Mucosa of descending colon (tissue), 3 donors: ENCODE measurements at places on chromosomes 6 and 20. TPM values are rescaled to one million over a fixed set of nuclear protein-coding genes. Genes with fewer than 3 reads are reported as not detected.

- DNase-seq = no peak
Observed at GRCh38 chr6:4039348-4039747, 39.6 kb downstream of the FAM217A start.

PTPRA gene
- 39.0 TPM for total RNA-seq

DNA sequence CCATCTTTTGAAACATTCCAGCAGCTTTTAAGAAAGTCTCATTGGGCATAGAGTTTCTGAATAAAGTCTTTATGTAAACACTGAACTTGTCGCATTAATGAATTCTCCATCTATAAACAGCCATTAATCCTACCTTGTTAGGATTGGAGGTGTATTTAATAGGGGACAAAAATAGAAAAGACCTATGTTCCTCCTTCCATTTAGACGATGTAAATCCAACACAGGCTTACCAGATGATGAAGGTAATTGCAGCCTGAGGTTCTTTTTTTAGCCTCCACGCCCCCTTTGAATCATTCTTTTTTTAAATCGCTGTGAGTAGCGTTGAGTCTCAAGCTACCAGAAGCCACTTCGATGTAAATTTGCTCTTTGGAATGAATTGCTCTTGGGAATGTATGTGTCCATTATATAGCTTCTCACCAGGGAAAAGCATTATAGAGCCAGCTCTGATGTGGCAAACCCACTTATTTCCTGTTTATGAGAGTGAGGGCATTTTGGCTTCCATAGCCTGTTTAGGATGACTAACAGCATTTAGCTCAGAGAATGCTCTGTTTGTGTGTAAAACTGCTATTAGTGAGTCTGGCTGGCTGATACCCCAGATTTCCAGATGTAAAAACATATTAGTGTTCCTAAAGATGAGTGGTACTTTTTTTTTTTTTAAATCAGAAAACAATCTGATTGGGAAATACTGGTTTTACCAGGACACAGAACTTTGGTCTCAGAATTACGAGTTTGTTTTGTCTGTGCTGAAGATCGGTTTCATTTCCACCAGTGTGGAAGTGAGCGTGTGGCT, 74.9 kb upstream of the CLDN20 start:
- DNase-seq = peak; percentile 19

DNA sequence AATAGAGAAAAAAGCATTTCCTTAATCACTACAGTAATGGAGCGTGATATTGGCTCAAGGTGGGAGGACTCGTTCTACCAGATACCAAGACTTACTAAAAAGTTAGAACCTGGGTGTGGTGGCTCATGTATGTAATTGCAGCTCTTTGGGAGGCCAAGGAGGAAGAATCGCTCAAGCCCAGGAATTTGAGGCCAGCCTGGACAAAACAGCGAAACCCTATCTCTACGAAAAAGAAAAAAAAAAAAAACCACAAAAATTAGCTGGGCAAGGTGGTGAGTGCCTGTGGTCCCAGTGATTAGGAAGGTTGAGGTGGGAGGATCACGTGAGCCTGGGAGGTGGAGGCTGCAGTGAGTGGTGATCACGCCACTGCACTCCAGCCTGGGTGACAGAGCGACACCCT, 24.0 kb upstream of the ATRN start:
- DNase-seq = no peak

DNA sequence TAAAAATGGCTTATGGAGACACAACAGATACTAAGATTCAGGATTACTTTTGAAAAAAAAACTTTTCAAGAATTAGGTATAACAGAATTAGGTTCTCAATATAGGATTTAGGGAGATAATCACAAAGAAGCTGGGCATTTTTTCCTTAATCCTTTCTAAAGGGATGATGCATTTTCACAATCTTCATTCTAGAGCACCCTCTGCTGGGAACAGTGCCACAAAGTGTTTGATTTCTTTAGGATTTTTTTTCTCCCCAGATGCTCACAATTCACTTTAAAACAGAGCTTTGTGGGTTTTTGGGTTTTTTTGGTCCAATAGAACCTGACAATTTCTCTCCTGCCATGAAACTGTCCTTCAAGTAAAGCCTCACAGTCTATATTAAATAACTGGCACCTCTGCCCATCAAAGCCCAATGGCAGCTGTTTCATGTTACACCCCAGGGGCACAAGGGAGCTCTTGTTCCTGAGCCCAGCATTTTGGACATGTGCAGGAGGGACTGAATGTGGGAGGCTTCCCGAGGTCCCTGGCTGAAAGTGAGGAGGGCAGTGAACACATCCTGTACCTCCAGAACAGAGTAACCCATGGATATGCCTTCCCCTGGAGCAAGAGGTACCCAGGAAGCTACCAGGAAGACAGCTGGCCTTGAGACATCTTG, 39.7 kb downstream of the PREP start:
- DNase-seq = no peak

C6orf58 gene
- total RNA-seq = not detected

DNA sequence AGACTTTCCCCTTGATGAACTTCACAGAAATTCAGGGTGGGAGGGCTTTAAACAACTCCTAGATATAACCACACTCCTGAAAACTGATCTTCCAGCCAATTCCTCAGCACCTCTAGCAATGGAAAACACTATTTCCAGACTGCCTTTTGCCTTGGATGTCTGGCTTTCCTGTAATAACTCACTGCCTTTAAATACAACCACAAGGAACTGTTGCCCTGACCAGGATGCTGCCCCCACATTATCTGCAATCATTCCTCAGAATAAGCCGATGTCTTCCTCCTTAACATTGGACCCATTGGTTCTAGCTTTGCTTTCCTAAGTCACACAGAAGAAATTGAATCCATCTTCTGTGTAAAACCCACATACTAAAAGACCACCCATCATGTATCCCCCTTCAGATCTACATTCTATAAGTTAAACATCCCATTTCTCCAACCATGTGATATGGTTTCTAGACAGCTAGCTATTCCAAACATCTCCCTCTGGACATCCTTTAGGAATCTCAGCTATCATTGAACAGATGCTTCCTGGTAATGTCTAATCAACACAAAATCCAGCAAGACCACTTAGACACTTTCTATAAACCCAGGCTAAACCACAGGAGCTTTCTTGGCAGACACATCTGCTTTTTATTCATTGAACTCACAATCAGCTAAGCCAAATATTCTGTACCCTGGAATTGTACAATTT, 95.9 kb upstream of the KCNQ5 start:
- no peak for DNase-seq

GRCh38 chr20:32456869-32457478, 98.8 kb downstream of the ASXL1 start:
- DNase-seq = peak; percentile 46

RFX6 gene
- total RNA-seq = 0.67 TPM

CST2 gene
- not detected for total RNA-seq

DNA sequence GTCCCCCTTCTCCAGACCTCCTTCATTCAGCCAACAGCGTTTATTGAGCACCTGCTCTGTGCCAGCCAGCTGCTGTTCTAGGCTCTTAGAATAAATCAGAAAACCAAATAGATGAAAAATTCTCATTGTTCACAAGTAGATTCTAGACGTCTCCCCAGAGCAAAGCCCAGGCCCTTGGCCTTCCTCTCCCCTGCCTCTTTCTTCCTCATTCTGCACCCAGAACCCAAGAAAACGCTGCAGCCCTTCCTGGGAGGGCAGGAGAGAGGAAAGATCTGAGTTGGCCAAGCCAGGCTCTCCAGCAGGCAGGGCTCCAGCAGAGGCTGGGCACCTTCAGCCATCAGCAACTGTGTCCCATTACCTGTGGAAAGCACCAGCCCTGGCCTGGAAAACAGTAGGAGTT, 12.0 kb upstream of the BPI start:
- no peak for DNase-seq

FAM184A gene
- total RNA-seq = 3.4 TPM

ZBTB12 gene
- total RNA-seq = 2.3 TPM

GRCh38 chr6:7085911-7086310, 21.9 kb upstream of the RREB1 start:
- DNase-seq = no peak

TBC1D22B gene
- total RNA-seq = 15.5 TPM
